ENCODE measurements at places on chromosomes 3 and 15.

DNA sequence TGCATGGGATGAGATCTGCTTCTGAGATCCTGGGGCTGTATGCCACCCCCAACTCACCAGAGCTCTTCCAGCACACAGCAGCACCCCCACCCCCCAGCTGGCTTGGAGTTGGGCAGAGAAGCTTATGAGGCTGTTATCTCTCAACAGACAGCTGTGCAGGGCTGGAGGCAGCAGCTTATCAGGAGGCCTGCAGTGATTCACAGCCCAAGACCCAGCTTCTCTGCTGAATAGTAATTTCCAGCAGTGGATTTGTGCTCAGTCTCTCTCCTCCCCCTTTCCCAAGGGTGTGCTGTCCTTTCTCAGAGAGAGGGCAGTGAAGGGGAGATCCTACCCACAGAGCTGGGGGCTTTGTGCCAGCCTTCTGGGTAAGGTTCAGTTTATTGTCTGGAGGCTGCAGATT lies 2.1 kb downstream of the RPP25 start:
- peak; percentile 80 for DNase-seq

GRCh38 chr15:59917504-59918157 lies 86.5 kb upstream of the FOXB1 start:
- DNase-seq = no peak

- no peak for DNase-seq
These were observed 855.3 kb downstream of the MCTP2 start for GRCh38 chr15:95086531-95087252.

- DNase-seq = no peak
These were observed 157.7 kb upstream of the CADPS start for GRCh38 chr3:63032881-63033280.

DNA sequence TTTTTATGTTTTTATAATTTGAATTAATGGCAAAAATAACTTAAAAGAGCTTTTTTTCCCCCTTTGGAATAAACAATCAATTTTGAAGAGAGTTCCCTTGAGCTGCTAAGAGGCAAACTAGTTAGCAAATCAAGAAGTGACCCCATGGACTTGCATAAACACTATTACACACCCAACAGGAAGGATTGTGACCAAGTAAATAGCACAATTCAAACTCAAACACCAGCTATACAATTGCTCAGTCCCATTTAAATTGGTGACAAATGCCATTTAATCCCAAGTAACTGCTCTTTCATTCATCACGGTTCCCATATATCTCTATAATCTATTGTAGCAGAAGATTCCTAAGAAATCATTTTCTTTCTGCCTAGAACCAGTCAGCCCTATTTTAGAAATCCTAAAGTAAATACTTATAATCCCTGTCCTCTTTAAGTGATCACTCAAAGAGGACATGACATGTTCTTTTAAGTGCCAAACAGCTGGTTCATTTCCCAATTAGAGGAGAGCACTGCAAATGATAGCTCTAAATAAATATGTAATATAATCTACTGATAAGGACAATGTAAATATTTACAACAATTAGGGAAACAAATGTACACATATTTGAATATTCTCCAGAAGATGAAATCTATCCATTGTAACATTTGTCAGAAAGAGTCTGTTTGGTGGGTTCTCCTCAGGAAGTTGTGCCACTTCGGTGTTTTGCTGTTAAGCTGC lies 137.8 kb upstream of the ADAMTS9 start:
- DNase-seq = no peak

DNA sequence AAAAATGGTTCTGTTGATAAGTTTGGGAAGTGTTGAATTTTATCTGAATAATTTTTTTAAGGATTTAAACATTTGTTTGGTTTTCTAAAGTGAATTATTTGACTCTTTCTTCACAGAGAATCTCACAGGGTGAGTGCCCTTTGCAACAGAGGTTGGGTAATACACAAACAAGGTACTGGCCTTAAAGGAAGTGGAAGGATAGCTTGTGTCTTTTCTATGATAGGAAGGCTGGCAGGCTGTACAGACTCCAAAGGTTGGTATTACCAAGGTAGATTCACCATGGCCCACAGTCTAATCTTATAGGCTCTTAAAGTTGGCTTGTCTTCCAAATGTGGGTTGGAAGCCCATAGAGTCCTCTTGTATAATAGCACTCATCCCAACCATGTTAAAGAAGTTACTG lies 311.5 kb downstream of the SV2B start:
- DNase-seq = no peak

DNA sequence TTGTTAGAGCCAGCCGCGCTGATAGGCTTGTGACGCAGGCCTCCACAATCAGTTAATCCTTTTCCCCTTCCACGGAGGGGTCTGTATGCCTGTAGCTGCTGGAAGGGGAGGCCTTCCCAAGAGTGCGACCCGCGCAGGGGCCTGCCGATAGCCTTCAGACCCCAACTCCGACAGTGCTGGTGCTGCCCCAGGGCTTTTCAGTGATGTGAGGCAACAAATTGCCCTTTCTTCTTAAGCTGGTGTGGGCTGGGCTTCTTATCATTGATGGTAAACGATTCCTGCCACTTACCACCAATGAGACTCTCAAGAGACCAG lies 143.4 kb downstream of the CHSY1 start:
- DNase-seq = no peak

- DNase-seq = no peak
These were observed 98.2 kb downstream of the PLXNA1 start for GRCh38 chr3:127081001-127081720.

DNA sequence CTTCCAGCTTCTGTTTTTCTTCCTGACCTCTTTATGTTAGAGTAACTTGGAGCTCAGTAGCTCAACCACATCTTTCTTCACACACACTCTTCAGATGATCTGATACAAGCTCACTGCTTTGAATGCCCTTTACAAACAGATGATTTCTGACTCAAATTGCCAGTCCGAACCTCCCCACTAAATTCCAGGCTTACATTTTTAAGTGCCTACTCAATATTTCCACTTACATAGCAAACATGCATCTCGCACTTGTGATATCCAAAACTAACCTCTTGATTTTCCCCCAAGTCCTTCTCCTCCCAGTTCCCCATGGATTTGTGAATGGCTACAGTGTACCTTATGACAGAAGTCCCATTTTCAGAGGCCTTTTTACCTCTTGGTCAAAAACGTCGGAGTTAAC lies 139.1 kb downstream of the GBE1 start:
- DNase-seq = no peak

- no peak for DNase-seq
These were observed 11.7 kb downstream of the LIPH start for GRCh38 chr3:185540695-185541094.

- DNase-seq = no peak
These were observed 690.1 kb upstream of the BCHE start for GRCh38 chr3:166527325-166527724.

- no peak for DNase-seq
These were observed 498.9 kb upstream of the TPRG1 start for GRCh38 chr3:188672840-188673239.

GRCh38 chr3:46990573-46991374 lies 11.3 kb downstream of the NBEAL2 start:
- no peak for DNase-seq

DNA sequence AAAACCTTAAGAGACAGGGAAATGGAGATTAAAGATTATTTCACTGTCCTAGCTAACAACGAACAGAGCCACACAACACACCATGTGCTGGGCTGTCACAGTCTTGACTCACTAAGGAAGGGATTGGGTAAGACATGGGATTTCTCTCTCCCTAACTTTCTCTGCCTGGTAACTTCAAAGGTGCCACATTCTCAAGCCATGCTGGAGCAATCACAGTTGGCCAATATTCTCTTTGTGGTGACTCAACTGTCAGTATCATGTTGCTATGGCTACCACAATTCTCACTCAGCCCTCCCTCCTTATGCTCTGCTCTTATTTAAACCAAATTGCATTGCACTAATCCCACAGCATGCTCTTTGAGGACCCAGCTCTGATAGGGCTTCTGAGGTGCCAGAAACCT lies 74.0 kb downstream of the OXNAD1 start:
- no peak for DNase-seq

GRCh38 chr15:59614153-59614552 lies 2.6 kb downstream of the GCNT3 start:
- no peak for DNase-seq

DNA sequence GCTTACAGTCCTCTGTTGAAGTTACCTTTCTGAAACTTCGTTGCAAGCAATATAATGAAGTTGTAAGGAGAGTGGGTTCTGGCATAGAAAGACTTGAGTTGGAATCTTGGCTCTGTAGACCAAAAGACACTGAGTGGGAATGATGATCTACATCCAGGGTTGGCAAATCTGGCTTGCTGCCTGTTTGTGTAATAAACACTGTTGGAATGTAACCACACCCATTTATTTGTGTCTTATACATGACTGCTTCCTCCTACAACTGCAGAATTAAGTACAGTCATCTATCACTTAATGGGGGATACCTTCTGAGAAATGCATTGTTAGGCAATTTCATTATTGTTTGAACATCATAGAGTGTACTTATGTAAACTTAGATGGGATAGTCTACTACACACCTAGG lies 178.4 kb upstream of the SUCLG2 start:
- DNase-seq = no peak

- DNase-seq = no peak
These were observed 999 bp downstream of the ZNF280D start for GRCh38 chr15:56732135-56732885.

DNA sequence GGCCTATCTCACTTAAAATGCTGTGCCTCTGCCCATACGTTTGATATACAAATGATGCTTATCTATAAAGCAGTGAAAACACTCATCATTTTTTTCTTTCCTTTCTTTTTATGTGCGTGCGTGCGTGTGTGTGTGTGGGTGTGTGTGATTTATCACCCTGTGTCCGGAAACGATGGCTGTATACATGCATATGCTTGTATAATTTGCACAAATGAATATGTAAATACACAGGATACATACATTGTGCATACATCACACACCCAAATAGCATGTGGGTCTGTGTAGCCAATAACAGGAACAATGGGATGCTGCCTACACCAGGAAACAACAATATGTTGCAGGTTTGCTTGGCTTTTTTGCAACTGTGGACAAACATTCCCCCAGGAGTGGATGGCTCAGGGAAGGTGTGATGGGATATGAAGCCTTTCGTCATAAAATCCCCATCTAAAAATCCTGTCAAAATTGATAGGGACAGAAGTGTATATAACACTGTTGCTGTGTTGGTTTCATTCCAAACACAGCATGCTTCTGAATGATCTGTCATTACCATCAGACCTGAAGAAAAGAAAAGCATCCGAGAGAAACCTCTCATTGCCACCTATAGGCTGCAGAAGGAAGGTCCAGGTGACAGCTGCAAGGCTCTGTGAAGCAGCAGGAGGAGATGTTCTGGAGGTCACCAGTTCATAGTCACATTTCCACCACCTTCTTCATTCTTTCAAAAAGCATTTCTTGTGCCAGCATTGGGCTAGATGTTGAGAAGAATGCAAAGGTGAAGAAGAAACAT lies 503.9 kb upstream of the NR2F2 start:
- DNase-seq = no peak

DNA sequence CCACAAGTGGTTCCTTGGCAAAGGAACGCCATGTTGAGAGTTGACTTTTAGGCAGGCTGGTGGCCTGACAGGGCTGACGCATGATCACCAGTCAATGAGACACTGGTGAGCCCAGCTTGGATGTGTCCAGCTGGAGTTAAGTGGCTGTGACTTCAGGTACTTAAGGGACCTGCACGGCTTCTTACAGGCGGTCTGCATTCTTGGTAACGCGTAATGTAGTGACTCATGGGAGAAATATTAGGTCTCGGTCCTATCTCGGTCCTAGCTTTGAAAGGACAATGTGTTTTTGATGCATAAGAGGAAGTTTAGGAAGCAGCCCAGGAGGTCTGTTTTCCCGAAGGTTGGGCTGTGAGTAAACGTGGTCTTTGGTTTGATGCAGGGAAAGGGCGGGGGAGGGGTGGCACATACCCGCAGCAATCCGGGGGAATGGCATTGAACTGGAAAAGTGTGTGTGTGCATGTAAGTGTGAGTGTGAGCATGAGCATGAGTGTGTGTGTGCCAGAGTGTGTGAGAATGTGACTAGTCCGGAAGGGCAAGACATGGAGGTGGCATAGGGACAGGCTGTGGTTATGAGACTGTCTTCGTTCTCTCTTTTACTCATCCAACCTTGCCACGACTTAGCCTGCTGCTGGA lies 55.3 kb downstream of the FAM43A start:
- no peak for DNase-seq

DNA sequence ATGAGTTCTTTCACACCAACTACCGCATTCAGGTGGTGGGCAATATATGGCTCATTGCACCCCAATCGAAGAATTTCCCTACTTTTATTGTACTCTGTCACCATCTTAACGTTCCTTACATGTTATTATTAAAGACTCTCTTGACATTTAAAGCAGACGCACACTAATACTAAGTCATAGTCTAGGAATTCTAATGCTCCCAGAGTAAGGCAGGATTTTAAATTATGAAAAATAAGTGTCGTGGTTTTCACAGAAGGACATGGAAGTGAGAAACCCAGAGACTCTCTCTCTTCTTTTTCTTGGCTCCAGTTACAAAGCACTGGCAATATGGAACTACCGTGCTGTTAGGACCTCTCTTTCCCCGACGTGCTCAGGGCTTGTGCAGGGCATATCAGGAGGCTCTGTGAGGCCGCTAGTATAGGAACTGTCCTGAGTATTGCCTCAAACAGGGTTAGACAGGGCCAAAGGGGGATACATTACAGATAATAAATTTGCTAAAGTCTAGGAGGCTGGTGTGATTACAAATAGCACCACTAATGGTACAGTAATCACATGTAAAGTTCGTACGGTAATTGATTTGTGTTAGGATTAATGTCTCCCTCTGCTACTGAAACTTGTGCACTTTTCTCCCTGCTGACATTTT lies 590.8 kb downstream of the FOXP1 start:
- DNase-seq = no peak

DNA sequence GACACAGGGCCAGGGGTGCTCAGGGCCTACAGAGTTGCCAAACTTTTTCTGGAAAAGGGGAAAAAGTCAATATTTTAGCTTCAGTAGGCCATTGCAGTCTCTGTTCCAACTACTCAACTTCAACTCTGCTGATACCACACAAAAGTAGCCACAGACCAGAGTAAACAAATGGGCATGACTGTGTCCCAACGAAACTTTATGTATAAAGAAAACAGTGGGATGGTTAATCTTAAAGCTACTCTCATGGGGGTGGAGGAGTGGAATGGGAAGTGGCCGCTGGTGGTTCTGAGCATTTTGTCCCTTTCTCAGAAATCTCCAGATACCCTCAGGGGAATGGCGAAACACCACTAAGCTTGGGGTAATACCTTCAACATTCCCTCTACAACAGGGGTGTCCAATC lies 69.9 kb downstream of the OSBPL10 start:
- DNase-seq = no peak

GRCh38 chr3:189278221-189278620 lies 106.5 kb downstream of the TPRG1 start:
- DNase-seq = no peak

GRCh38 chr3:61812517-61812916 lies 251.1 kb downstream of the PTPRG start:
- no peak for DNase-seq

GRCh38 chr15:43208052-43209002 lies 12.5 kb downstream of the EPB42 start:
- no peak for DNase-seq

DNA sequence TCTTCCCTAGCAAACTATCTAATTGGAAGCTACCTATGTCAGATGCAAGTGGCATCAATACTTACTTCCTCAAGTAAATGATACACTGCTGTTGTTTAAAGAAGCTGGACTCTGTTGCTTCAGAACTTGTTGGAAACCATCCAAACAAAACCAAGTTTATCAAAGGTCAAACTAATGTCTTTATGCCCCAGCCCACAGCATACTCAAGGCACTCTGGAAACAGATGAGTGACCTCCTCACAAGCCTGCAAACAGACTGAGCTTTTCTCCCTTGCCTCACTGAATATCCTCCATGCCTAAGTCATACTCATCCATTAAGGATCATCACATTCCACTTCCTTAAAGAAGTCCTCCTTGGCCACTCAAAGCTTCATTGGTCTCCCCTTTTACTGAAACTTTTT lies 107.4 kb upstream of the ACP3 start:
- no peak for DNase-seq

Measured in ovary (tissue), 10 donors.